ENCODE measurements at places on chromosomes 12 and 14. TPM values are rescaled to one million over a fixed set of nuclear protein-coding genes. Genes with fewer than 3 reads are reported as not detected.

DNA sequence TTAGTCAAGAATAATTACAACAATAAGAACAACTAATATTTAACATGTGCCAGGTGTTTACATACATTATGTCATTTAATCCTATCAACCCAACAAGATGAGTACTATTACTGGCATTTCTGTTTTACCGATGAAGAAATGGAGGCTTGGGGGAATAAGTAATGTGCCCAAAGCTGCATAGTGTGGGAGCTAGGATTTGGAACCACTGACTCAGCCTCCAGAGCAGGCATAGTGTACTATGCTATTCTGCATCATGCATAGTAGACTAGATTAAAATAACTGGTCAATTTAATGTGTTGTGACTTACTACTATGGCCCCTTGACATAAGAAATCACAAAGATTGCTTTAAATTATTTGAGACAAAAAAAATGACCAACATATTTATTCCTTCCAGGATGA is 9.5 kb downstream of the GPR19 start:
- no peak for DNase-seq

- DNase-seq: no peak
These were observed 497.4 kb downstream of the NPAS3 start for GRCh38 chr14:33435911-33436689.

GRCh38 chr14:80575763-80576162 is 364.5 kb upstream of the DIO2 start:
- no peak for DNase-seq

DNA sequence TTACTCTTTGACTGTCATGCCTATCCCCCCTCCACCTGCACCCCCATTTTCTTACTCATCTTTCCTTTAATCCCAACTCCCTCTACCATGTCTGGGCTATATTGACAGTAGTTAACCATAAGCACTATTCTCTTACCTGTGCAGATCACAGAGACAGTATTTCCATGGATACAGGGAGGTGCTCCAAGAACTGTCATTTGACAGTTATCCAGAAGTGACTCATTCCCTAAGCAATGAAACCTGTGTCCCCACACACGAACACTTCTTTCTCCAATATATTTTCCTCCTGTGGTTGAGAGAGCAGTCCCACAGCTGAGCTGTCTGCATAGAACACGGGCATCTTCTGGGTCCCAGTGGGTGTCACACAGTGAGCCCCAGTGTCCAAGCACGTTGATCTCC is 68.8 kb downstream of the CD163L1 start:
- no peak for DNase-seq

KRT80 gene
- polyA plus RNA-seq: not detected
